ENCODE measurements at places on chromosomes 6 and 20. TPM values are rescaled to one million over a fixed set of nuclear protein-coding genes. Genes with fewer than 3 reads are reported as not detected.

DNA sequence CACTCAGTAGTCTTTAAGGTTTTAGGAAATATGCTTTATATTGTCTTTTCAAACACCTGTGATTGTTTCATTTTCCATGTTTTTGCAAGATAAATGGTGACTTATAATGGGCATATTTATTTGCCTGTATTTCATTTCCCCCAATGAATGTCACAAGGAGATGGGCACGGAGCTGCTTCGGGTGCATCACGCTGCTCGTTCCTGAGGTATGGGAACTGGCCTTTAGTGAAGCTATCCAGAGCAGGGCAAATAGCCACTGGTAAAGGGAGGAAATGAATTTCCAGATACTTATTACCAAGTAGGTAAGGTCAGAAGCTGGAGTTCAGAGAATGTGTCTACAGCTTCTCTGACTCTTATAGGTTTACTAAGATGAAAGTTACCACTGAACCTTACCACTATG, 3.7 kb downstream of the POU3F2 start:
- peaks cover 52% of the 10 kb centered on the region for H3K4me1 ChIP-seq
- H3K36me3 ChIP-seq: no peaks in the 10 kb centered on the region
- H3K27me3 ChIP-seq: peaks cover 91% of the 10 kb centered on the region
- peak; percentile 45 for DNase-seq

The SYNJ2 gene
- 4.8 TPM for total RNA-seq

The ADAT2 gene
- 17.8 TPM for total RNA-seq

GRCh38 chr20:24382743-24383142, 86.7 kb upstream of the SYNDIG1 start:
- H3K27me3 ChIP-seq: no peaks in the 10 kb centered on the region
- H3K4me1 ChIP-seq: no peaks in the 10 kb centered on the region
- no peak overlapping the region for H3K4me3 ChIP-seq
- no peaks in the 10 kb centered on the region for H3K36me3 ChIP-seq

DNA sequence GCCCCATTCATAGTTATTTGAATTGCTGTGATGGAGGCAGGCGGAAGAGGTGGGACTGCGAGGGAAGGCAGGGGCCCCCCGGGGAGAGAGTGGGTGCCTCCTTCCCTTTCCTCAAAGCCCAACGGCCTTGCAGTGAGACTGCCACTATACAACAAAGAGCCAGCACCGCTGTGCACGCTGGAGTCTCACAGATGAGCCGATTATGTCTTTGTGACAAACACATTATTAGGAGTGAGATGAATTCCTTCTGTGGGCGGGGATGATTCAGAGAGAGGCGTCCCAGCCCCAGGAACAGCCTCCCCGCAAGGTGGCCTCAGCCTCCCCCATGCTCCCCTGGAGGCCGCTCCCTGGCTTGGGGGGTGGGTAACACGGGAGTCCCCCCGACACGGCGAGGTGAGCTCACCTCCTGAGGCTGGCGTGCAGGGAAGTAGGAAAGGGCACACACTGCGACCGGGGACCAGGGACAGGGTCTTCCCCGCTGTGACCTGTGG, 26.7 kb downstream of the NTSR1 start:
- DNase-seq: no peak
- H3K27me3 ChIP-seq: peaks cover 3% of the 10 kb centered on the region
- no peaks in the 10 kb centered on the region for H3K4me1 ChIP-seq
- no peak overlapping the region for H3K27ac ChIP-seq
- no peaks in the 10 kb centered on the region for H3K36me3 ChIP-seq
- no peak overlapping the region for H3K4me3 ChIP-seq

GRCh38 chr6:119566546-119567260, 217.1 kb upstream of the MAN1A1 start:
- no peak overlapping the region for H3K4me3 ChIP-seq
- H3K27me3 ChIP-seq: no peaks in the 10 kb centered on the region
- no peaks in the 10 kb centered on the region for H3K4me1 ChIP-seq
- no peak for DNase-seq

The BPIFB1 gene
- total RNA-seq: not detected

The CCN5 gene
- total RNA-seq: not detected

The BMP5 gene
- 1.5 TPM for total RNA-seq

The ZNF165 gene
- total RNA-seq: 1.9 TPM

GRCh38 chr6:3612341-3613041, 139.0 kb downstream of the PXDC1 start:
- H3K4me1 ChIP-seq: peaks cover 8% of the 10 kb centered on the region
- no peak overlapping the region for H3K27ac ChIP-seq
- no peaks in the 10 kb centered on the region for H3K27me3 ChIP-seq
- no peak overlapping the region for H3K4me3 ChIP-seq
- no peak for DNase-seq

DNA sequence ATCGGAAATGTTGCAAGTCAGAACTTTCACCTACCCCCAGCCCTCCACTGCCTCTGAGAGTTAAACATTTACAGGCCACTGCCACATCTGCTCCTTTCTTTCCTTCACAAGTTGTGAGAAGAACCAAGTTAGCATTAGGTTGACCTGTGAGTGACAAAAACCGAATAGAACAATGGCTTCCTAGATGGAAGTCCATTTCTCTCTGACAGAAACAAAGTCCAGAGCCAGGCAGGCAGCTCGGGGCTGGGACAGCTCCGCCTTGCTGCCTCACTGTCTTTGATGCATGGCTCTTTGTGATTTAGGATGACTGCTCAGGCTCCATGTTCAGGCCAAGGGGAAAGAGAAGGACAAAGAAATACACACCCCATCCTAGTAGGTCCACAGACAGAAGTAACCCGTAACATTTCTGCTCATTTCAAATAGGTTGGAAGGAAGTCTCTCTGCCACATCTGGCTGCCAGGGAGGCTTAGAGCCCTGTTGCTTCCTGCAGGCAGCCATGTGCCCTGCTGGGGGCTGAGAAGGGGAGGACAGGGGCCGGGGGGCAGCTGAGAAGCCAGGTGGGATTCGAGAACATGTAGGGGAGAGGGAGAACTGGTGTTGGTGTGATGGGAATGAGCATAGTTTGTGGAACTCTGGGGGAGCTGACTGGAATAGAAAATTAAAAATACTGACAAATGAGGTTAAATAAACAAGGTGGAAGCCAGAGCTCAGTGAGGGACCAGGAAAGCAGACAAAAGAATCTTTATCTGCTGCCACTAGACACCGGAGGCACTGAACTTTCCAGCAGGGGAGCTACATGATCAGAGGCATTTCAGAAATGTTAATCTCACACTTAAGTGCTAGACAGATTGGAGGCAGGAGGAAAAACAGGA, 19.5 kb upstream of the IER3 start:
- H3K4me1 ChIP-seq: peaks cover 24% of the 10 kb centered on the region
- H3K27ac ChIP-seq: no peak overlapping the region
- H3K27me3 ChIP-seq: no peaks in the 10 kb centered on the region
- DNase-seq: peak; percentile 72
- H3K4me3 ChIP-seq: peak overlapping the region; percentile 7
- H3K36me3 ChIP-seq: no peaks in the 10 kb centered on the region

The SLC22A23 gene
- 3.3 TPM for total RNA-seq

- H3K27ac ChIP-seq: no peak overlapping the region
- no peak overlapping the region for H3K4me3 ChIP-seq
- no peaks in the 10 kb centered on the region for H3K36me3 ChIP-seq
- H3K27me3 ChIP-seq: no peaks in the 10 kb centered on the region
- DNase-seq: no peak
These were observed 622.2 kb upstream of the MANEA start for GRCh38 chr6:94955156-94955555.

DNA sequence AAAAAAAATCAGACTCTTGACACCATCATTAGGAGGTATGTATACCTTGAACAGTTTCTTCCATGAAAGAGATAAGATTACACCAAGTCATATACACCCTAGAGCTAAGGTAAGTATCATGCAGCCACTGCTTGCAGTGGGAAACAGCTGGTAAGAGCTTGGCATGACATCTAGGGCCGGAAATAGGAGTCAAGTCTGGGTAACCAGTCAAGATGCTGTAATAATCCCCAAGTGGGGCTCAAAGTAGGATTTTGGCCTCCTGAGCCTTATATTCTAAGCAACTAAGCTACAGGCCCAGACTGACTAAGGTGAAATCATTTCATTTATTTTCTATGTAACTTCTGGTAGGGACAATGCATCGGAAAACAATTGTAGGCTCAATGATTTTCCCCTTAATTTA, 23.9 kb downstream of the TRERF1 start:
- H3K4me1 ChIP-seq: peaks cover 38% of the 10 kb centered on the region
- no peaks in the 10 kb centered on the region for H3K36me3 ChIP-seq
- DNase-seq: no peak
- H3K27ac ChIP-seq: no peak overlapping the region

DNA sequence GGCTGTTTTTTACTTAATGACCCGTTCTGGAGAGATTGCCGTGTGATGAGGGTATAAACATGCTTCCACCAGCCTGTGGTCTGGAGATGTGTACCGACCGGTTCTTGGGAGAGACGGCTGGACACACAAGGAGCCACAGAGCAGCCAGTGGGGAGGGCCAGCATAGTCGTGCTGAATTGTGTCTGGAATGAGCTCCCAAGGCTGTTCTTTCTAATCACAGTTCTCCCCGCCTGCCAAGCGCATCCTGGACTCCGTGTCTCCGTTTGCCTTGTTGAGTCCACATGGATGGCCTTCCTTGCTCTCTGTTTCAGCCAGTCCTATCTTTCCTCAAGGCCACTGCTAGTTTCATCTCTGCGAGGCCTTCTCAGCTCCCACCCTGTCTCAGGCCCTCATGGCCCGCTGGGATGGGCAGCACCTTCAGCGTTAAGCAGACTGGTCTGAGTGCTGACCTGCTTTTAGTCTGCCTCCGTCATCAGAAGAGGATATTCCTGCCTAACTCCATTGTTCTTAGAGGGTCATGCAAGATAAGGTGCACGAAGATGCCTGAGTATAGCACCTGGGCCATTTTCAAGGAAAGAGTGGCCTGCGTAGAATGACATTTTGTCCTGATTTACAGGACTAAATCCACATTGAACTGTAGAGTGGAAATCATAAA, 20.6 kb downstream of the MANBAL start:
- no peak overlapping the region for H3K4me3 ChIP-seq
- no peak overlapping the region for H3K27ac ChIP-seq
- no peak for DNase-seq
- peaks cover 36% of the 10 kb centered on the region for H3K4me1 ChIP-seq
- H3K36me3 ChIP-seq: no peaks in the 10 kb centered on the region
- no peaks in the 10 kb centered on the region for H3K27me3 ChIP-seq

GRCh38 chr6:106750142-106750918, 121.0 kb downstream of the QRSL1 start:
- no peak overlapping the region for H3K27ac ChIP-seq
- no peak for DNase-seq
- H3K36me3 ChIP-seq: no peaks in the 10 kb centered on the region
- H3K4me3 ChIP-seq: no peak overlapping the region
- no peaks in the 10 kb centered on the region for H3K27me3 ChIP-seq

DNA sequence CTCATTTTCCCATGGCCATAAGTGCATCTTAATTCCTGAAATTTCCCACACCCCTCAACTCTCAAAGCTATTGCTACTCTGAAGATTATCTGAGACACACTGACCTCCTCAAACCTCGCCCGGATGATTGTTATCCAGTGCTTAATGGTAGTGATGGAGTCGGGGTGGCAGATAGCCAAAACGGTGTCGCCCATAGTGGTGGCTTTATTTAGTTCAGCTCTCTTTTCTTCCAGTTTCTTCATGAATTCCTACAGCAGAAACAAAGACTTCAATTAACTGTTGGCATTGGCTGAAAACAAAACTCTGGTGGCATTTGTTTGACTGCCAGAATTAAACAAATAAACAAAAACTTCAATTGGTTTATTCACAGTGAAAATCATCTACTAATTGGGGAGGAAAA, 165.4 kb downstream of the DST start:
- H3K4me1 ChIP-seq: no peaks in the 10 kb centered on the region
- H3K4me3 ChIP-seq: no peak overlapping the region
- peaks cover 39% of the 10 kb centered on the region for H3K36me3 ChIP-seq

GRCh38 chr6:7900621-7901020, 10.0 kb downstream of the TXNDC5 start:
- H3K4me3 ChIP-seq: no peak overlapping the region
- H3K27ac ChIP-seq: peak overlapping the region; percentile 34
- peaks cover 6% of the 10 kb centered on the region for H3K36me3 ChIP-seq
- no peak for DNase-seq
- H3K27me3 ChIP-seq: no peaks in the 10 kb centered on the region
- peaks cover 17% of the 10 kb centered on the region for H3K4me1 ChIP-seq

- no peak for DNase-seq
- H3K4me1 ChIP-seq: peaks cover 16% of the 10 kb centered on the region
- no peaks in the 10 kb centered on the region for H3K36me3 ChIP-seq
- no peak overlapping the region for H3K4me3 ChIP-seq
- H3K27me3 ChIP-seq: no peaks in the 10 kb centered on the region
- no peak overlapping the region for H3K27ac ChIP-seq
These were observed 494.2 kb upstream of the JARID2 start for GRCh38 chr6:14751645-14752175.

DNA sequence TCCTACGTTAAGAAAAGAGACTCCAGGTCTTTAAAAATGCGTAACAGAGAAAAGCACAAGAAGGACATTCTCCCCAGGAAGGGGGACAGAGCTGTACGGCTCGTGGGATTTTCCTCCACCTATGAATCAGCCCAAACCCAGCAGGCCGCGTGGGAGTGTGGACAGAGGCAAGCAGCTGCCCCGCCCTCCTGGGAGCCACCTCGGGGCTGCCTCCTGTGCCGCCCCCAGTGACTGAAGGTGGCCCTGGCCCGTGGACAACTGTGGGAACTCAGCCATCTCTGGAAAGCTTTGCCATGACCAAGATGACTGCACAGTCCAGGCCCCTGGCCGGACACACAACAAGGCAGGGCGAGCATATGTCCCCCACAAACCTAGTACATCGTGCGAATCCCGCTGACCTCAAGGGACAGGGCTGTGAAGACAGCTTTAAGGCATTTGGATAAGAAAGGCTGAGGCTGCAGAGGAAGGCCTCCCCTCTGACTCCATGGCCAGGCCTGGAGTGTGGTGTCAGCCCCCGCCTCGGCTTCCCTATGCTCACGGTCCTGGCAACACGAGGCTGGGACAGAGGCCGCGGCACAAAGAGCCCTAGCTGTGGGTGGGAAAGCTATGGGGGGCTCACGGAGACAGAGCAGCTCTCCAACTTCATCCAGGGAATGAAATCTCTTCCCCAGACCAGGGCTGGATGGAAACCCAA, 26.9 kb downstream of the PXDC1 start:
- no peaks in the 10 kb centered on the region for H3K27me3 ChIP-seq
- no peak for DNase-seq
- H3K36me3 ChIP-seq: no peaks in the 10 kb centered on the region
- no peak overlapping the region for H3K4me3 ChIP-seq
- H3K4me1 ChIP-seq: peaks cover 7% of the 10 kb centered on the region
- no peak overlapping the region for H3K27ac ChIP-seq

The SCRT2 gene
- total RNA-seq: not detected

The MOCS1 gene
- 11.3 TPM for total RNA-seq

Measured in neural progenitor cell (in vitro differentiated cells).